NCI-H446 (cell line): ENCODE measurements at places on chromosomes 16 and 17.

DNA sequence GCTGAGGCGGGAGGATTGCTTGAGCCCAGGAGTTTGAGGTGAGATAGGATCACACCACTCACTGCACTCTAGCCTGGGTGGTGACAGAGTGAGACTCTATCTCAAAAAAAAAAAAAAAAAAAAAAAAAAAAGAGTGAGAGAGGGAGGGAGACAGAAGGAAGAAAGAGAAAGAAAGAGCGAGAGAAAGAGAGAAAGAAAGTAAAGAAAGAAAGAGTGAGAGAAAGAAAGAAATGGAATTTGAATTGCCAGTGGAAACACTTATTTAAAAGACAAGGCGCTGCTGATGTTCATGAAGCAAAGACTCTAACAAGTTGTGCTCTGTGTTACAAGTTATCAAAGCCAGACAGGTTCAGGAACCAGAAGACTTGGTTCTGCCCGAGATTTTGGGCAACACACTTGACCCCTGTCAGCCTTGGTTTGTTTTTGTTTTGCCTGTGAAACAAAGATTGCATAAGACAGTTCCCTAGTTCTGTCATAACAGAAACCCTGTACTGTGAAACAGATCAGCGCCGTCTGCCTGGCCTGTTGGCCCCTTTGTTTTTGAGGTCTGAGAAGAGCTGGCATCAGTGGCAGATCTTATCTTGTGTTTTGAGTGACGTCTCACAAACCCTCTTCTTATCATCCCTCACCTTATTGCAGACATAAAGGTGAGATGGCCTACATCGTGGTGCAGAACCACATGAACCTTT lies 55.4 kb upstream of the ENDOV start:
- no peak for DNase-seq

DNA sequence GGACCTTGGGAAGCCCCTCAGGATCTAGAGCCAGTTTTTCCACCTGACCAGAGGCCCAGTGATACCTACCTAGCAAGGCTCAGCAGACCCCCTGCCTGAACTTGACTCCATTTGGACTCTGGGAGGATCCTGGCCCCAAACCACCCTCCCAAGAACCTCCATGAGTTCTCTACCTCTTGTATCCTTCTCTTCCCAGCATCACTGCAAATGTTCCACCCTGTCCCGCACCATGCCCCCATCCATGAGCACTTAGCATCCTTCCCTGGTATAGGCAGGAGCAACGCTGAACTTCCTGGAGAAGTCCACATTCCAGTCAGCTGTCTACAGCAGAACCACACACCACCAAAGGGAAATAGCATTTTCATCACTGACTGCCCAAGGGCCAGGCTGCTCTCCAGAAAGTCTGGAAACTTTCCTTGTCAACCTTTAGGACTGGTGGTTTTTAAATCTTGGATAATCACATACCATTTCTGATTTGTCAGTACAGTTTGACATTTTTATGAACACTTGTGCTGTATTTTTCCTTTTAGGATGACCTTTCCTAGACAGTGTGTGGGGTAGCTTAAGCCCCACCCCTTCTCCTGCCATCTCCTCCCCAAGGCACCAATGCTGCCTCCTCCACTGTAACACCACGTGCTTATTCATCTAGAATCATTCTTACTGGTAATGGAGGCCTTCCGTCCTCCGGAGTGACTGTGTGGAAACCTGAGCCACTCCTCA lies 13.9 kb downstream of the EIF4A3 start:
- no peak for DNase-seq

DNA sequence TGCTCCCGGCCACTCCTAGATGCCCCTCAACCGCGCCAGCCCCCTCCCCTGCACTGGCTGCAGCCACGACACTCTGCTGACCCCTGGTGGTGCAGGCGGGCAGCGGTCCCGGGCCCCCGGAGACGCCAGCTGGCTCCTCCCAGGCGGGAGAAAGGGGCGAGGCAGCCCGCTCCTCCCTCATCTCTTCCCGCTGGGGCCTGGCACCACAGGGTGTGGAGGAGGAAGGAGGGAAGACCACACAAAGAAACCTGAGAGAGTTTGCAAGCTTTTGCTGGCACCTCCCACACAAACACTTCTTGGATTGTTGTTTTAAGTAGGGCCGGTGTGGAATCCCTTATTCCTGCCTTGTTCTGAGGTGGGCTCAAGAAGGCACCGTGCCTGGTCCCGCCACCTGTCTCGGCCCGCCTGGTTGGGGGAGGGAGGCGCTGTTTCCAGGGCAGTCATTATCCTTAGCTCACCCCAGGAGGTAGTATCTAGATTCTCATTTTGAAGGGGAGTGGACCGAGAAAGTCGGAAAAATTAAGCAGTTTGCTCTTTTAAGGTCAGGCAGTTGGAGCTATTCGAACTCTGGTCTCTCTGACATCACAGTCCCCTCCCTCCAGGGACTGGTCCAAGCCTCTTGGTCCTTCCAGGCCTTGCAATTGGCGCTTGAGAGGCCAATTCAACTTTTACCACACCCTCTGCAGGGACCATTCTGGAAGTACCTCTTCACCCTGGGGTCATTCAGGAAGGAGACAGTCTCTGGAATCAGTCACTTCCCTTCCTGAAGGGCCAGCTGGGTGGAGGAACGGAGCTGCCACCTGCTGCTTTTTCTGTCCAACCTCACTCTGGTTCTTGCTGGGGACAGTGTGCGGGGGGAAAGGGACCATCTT lies 959 bp upstream of the ANKRD13B start:
- peak; percentile 93 for DNase-seq

- DNase-seq: no peak
Observed at GRCh38 chr16:26709175-26709574, 357.6 kb upstream of the C16orf82 start.

DNA sequence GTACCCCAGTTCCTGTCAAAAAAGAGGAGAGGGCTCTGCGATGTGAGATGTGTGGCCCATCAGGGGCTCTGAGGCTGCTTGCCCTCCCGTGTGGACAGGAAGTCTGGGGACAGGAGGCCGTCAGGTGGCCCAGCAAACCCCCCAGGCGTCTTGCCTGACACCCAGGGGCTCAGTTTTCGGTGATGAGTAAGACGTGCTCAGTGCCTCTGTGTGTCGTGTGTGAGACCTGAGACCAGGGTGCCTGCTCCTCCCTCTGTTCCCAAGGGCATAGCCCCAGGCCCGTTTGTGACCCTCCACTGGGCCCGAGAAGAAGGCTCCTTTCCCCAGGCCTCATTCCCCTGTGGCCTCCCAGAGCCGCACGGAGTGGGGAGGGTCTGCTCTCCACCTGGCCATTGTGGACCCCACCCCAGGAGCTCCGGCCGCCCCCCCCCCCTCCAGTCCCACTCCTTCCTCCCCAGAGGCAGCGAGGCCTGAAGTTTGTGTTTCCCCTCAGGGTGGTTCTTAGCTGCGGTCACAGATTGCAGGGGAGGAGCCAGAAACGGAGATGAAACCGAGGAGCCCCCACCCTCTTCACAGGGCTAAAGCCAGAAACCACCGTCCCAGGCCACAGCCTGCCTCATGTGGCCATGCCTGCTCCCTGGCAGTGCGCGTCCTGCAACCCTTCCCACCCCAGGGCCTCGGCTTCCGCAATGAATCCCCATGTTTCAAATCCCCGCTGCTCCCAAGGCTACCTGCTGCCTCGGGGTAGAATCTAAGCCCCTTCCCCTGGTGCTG lies 4.9 kb upstream of the ACTG1 start:
- no peak for DNase-seq

- DNase-seq: no peak
Observed at GRCh38 chr16:85856585-85856984, 42.4 kb upstream of the IRF8 start.

- no peak for DNase-seq
Observed at GRCh38 chr17:38864636-38865398, 5.0 kb upstream of the LASP1 start.

DNA sequence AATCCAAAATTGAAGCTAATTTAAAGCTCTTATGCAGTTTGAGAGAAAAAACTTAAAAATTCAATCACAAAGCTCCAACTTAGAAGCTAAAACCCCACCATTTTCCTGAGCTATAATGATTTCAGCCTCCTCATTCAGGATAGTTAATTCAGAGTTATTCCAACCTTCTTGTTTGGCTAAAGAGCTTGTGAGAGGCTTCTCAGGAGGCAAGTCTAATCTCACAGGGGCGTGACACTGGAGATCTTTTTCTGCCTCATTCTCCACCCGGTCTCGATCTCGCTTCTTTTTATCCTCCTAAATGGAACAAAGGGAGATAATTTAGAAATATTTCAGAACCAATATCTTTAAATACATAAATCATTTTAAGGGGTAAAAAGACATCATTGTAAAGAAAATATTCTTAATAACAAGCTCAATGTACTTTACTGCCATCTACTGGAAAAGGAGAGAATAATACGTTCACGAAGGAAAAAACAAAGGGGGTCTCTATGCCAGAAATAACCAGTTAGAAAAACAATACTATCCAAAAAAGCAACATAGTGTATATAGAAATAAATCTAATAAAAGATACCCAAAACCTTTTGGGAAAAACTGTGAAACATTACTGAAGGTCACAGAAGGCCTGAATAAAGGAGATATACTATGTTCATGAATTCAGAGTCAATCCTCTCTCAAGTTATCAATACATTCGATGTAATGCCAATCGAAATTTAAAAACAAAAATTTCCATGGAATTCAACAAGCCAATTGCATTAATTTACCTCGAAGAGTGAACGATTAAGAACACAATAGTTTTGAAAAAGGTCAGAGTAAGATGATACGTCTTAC lies 13.9 kb downstream of the BRD7 start:
- DNase-seq: no peak

DNA sequence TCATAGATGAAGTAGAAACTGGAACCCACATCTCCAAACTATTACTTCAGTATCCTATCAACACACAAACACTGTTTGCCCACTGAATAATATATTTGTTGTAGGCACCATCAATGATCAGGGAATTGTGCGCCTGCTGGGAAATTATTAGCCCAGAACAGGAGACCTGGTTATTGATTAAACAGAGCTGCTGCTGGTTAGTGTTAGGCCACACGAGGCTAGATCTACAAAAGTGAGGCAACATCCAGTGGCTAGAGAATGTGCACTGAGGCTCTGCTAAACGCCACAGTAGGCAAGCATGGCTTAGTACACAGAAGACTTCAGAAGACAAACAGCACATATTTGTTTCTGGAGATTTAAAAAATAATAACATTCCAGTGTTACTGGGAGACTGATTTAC lies 11.0 kb downstream of the ABHD15 start:
- DNase-seq: no peak

DNA sequence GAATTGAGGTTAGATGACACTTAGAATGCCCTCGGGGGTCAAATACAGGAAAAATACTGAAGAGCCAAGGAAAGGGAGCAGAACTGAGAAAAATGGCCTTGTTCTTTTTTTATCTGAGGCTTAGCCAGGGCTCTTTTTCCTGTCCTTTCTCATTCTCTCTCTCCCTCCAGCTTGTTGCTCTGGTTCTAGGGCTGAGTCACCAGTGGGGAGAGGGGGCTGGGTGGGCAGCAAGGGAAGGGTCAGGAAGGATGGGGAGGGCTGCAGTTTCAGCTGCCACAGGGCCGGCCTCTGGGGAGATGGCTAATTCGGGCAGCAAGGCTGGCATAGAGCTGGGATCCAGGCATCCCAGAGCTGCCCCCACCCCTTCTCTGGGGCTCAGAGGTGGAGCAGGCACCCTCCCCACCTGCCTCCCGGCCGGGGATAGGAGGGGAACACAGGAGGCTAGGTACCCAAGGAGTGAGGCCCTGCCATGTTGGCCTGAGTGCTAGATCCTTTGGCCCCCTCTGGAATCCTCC lies 3.9 kb downstream of the ITGA3 start:
- no peak for DNase-seq

DNA sequence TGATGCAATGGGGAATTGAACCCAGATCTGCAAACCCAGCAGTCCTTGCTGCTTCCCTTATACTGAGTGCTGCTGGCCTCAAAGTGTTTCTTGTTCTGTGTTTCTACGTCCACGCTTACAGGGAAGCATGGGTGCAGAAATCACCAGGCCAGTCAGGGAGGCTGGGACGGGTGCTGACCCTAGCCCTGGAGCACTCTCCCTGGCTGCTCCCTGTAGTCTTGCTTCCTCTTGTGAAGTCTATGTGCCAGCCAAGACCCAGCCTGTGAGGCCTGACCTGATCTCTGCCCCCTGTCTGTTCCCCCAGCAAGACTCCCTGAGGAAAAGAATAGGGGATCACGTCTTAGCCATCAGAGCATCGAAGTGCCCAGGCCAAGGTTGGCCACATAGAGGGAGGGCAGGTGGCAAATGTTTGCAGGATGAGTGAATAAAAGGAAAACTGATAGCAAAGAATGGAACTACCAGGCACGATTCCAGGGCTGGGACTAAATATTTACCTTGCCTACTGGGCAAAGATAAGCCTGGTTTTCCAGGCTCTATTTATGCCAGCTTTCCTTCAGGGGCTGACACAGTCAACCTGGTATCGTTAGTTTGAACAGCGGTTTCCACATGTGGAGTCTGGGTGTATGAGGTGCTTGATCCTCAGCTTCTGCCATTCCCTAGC lies 41.2 kb upstream of the RHOT1 start:
- no peak for DNase-seq

DNA sequence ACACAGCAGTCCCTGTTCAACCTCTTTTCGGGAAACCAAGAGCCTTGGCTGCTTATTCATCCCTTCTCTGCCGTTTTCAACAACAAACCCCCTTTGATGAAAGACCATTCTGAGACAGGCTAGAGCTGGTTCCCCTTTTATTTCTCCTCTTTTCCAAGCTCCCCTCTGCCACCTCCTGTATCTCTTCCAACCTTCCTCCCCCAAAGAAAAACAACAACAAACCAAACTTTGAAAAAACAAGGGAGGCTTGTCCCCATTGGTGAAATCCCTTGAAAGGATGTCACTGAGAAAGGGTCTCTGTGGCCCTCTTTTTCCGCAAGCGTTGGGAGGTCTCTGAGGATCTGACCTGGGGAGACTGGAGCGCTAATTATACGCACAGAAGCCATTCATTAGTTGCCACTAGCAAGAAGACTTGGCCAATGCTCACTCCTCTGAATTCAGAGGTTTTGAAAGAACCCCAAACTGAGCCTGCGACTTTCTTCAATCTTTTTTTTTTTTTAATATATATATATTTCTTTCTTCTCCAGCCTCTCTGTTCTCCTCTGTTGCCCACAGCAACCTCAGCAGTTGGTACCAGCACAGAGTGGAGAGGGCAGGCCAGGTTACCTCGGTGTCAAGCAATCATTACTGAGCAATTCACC lies 101.4 kb downstream of the PITPNC1 start:
- DNase-seq: no peak

DNA sequence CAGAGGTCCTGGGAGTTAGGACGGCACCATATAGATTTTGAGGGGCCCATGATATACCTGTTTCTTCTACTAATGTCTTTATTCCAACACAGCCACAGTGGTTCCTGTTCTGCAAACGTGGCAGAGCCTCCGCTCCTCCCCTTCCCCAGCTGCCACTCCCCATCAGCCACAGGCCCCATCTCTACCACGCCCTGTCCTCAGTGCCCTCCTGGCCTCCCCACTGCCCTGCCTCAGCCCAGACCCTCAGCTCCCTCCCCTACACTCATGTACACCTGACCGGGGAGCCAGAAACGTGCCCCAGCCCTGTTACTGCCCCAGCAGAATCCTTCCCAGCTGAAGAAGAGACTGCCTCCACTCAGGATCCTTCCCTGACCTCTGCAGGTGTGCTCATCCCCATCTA lies 11.9 kb upstream of the RBFOX3 start:
- DNase-seq: no peak
